ENCODE measurements at places on chromosomes 13 and 19.
A peak's percentile ranks its signal among the peaks of the same experiment; 100 is the strongest.

DNA sequence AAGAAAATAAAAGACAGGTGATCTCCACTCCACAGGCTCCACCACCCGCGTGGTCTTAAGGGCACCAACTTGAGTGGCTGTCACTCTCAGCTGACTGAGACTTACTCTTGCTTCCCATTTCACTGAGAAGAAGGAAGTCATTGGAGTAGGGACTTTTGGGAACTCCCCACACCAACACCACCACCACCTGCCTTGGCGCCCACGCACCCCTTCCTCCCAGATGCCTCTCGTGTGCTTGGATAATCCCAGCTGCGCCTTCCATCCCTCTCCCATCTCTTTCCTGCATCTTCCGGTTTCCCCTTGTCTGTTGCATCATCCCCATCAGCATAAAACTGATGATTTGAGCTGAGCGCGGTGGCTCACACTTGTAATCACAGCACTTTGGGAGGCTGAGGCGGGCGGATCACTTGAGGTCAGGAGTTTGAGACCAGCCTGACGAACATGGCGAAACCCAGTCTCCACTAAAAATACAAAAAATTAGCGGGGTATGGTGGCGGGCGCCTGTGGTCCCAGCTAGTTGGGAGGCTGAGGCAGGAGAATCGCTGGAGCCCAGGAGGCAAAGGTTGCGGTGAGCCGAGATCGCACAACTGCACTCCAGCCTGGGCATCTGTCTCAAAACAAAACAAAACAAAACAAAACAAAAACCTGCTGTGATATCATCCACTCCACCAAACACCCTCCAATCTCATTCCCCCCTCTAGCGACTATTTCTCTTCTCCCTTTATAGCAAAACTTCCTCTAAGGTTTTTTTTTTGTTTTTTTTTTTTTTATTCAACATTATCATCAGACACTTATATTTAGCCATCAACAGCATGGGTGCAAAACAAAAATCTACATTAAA is 25.5 kb downstream of the AP2S1 start:
- DNase-seq, result no peak

GRCh38 chr13:22938576-22938975 is 242.2 kb upstream of the SGCG start:
- DNase-seq, result no peak

- no peak for DNase-seq
Observed at GRCh38 chr19:13825489-13826441, 30.5 kb downstream of the ZSWIM4 start.

- DNase-seq, result no peak
Observed at GRCh38 chr13:23021906-23022305, 158.9 kb upstream of the SGCG start.

DNA sequence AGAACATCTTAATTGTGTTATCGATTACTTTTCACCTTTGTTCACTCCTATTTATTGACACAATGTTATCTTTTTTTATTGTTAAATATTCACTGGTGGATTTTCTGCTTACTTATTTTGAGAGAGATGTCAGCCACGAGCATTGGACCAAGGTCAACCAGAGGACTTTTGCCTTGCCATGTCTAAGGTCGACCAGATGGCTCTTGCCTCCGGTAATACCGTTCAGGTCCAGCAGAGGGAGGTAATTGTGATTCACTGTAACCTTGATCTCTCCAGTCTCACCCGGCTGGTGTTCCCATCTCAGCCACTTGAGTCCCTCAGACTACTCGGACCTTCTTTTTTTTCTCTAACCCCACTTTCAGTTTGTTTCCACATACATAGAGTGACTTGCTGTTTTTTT is 1438.1 kb downstream of the UQCRFS1 start:
- peak; percentile 55 for DNase-seq

GRCh38 chr19:33242131-33242530 is 16.5 kb upstream of the SLC7A10 start:
- DNase-seq, result no peak

DNA sequence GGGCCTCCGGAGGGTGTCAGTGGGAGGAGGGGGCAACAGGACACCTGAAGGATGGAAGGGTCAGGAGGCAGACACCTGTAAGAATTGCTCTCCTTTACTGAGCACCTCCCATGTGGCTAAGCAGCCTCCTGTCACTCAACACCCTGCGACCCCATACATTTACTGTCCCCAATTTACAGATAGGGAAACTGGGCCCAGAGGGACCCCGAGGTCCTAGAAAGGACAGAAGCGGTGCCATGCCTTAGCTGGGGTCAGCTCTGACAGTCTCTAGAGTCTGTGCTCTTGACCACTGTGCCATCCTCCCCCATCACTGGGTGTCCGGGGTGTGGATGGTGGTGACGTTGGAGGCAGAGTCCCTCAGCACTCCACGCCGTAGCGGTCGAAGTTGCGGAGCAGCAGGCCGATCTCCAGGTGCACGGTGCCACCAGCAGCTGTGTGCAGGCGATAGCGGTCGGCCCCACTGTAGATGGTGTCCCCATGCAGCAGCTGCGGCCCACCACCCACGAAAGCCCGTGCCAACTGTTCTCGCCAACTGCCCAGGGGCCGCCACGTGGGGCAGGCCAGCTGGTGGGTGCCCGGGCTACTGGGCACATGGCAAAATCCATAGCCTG is 726 bp upstream of the TGFB1 start:
- no peak for DNase-seq

DNA sequence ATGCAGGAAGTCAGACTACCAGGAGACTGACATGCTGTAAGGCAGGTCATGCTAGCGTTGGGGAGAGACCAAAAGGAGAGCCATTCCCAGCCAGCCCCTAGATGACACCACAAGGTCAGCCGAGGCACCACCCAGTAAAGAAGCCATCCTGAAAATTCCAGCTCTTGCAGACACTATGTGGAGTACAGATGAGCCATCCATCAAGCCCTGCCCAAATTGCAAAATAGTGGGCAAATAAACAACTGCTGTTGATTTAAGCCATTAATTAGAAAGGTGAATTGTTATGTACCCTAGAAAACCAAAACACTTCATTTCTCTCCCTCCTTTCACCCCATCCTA is 82.1 kb downstream of the TBC1D4 start:
- no peak for DNase-seq

- peak; percentile 66 for DNase-seq
Observed at GRCh38 chr13:48727241-48728011, 73.7 kb downstream of the CYSLTR2 start.

DNA sequence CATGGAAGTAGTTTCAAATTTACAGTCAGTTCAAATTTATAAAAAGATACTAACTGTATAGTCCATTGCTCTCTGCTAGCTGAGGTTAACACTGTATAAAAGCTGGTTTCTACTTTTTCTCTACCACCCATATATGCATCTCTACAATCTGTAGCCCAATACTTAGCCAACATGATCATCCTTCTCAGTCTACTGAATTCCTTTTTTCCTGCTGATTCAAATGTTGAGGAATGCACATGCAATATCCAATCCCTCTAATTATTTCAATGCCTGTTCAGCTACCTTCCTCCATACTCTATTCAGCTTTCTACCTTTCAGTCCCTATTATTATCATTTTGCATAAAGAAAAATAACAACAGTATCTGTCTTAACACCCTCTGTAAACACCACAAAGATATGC is 15.6 kb downstream of the KPNA3 start:
- no peak for DNase-seq

- DNase-seq, result peak; percentile 28
Observed at GRCh38 chr19:46863818-46864629, 3.2 kb downstream of the ARHGAP35 start.

GRCh38 chr13:93865235-93865634 is 614.2 kb downstream of the DCT start:
- DNase-seq, result no peak

- no peak for DNase-seq
Observed at GRCh38 chr13:82717249-82717648, 1165.0 kb downstream of the SLITRK1 start.

- no peak for DNase-seq
Observed at GRCh38 chr19:33683881-33684537, 62.3 kb downstream of the CHST8 start.

GRCh38 chr13:25951831-25952230 is 100.0 kb downstream of the SHISA2 start:
- DNase-seq, result no peak

- DNase-seq, result peak; percentile 28
Observed at GRCh38 chr13:38395497-38395788, 45.8 kb downstream of the UFM1 start.

DNA sequence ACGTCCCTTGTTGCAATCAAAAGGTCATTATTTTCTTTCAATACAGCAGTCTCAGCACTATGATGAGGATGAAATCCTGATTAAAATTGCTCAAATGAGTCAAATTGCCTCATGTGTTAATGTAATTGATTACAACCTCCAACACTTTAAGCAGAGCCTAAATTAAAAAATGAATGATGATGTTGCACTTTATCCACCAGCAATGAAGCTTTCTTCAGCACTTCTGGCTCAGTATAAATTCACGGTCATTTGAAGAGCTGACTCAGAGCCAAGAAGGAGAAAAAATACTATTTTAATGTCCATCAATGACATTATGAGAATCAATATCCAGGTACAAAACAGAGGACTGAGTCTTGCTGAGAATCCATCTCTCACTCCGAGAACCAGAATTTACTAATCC is 792.6 kb upstream of the ATXN8OS start:
- DNase-seq, result no peak

- DNase-seq, result no peak
Observed at GRCh38 chr13:43766725-43767124, 20.0 kb downstream of the ENOX1 start.

- no peak for DNase-seq
Observed at GRCh38 chr19:3368848-3369336, 2.5 kb downstream of the NFIC start.

DNA sequence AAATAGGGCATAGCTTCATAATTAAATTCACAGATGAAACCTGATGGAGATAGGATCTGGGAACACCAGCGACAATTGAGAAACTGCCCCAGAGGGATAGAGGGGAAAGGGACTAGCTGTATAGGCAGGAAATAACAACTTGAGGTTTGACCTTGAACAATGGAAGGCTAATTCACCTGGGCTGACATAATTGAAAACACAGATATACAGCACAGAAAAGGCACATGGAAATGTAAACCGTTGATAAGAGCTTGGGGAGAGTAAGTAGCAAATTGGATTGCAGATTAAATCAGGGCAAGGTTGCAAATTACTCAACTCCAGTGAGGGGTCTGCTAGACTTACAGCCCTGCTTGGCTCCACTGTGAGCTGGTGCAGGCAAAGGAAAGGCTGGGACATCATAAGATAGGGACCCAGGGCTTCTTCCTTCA is 246.7 kb downstream of the DLEU7 start:
- no peak for DNase-seq

GRCh38 chr19:2363419-2363818 is 3.4 kb downstream of the TMPRSS9 start:
- DNase-seq, result no peak

- no peak for DNase-seq
Observed at GRCh38 chr19:10718205-10719196, 622 bp downstream of the DNM2 start.

Measured in HAP-1 (cell line).